ENCODE measurements at places on chromosomes 5 and 9. TPM values are rescaled to one million over a fixed set of nuclear protein-coding genes. Genes with fewer than 3 reads are reported as not detected.

- no peak for DNase-seq
Observed at GRCh38 chr9:97934321-97935115, 3.5 kb downstream of the HEMGN start.

Gene ODF2
- total RNA-seq: 37.3 TPM

- DNase-seq: no peak
Observed at GRCh38 chr9:118782790-118783463, 586.3 kb downstream of the BRINP1 start.

- DNase-seq: peak; percentile 47
Observed at GRCh38 chr5:171269717-171270116, 39.3 kb upstream of the TLX3 start.

Gene ANKRD20A1
- total RNA-seq: 0.10 TPM

DNA sequence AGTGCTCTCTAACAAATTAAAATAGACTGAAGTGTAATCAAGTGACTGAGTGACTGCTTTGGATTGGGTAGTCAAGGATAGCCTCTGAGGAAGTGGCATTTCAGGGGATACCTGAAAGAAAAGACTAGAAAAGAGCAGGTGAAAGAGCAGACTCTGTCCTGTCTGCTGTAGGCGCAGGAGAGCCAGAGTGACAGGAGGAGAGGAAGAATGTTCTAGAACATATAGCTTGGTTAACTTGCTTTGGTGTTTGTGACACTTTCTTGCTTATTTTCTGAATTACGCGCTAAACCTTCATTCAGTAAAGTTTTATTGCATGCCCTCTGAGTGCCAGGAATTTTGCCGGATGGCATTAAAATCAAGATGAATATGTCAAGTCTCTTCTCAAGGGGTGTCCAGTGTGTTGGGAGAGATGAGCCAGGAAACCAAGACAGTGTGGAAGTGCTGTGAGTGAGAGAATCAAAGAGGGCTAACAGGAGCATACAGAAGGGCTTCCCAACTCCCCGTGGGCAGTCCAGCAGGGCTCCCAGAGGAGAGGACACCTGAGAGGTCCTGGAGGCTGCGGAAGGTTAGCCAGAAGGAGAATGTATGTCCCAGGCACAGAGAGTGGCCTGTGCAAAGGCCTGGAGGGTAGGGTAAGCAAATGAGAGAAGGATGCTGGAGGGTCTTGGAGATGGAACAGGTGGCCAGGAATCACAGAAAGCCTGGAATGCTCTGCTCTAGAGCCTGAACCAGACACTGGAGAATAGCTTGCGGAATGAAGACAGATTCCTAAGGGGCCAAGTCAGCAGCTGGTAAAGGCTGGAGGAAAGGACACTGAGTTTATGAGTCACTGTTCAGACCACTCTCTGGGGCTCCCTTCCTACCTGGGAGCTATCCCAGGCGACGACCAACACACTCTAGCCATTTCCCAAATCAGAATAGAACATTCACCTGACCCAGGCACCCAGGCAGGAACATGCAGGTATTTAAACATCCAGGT is 59.3 kb downstream of the SLC22A5 start:
- DNase-seq: peak; percentile 53

Measured in MCF 10A (cell line).